GM03348 (cell line): ENCODE measurements at places on chromosomes 3 and 15.

- DNase-seq, result no peak
Measured at GRCh38 chr15:101314336-101315125, 19.5 kb upstream of the SNRPA1 start.

DNA sequence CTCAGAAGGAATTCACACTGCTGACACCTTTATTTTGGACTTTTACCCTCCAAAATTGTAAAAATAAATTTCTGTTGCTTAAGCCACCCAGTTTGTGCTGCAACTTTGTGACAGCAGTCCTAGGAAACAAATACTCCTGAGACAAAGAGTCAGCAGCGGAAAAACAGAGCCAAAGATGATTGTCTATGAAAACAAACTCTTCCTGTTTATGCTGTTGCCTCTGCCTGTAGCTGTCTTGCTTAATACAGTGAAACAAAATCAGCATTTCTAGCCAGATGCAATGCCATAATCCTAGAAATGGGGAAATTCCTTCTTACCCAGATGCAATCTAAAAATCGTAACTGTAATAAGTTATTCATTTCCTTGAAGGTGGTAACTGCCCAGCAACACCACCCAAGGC, 387.5 kb upstream of the ATP11B start:
- no peak for DNase-seq

DNA sequence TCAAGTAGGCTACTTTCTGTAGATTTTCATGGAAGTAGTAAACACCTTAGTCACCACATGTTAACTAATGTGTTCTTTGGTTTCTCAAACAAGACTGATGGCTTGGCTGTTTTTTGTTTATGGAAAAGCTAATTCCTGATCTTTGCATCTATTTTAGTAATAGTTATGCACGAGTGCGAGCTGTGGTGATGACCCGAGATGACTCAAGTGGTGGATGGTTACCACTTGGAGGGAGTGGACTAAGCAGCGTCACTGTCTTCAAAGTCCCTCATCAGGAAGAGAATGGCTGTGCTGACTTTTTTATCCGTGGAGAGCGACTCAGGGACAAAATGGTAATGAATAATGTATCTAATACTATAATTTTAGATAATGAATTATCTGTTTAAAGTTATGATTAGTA, 46.6 kb downstream of the SPRED1 start:
- no peak for DNase-seq

GRCh38 chr3:34111361-34111760, 312.9 kb downstream of the PDCD6IP start:
- no peak for DNase-seq

DNA sequence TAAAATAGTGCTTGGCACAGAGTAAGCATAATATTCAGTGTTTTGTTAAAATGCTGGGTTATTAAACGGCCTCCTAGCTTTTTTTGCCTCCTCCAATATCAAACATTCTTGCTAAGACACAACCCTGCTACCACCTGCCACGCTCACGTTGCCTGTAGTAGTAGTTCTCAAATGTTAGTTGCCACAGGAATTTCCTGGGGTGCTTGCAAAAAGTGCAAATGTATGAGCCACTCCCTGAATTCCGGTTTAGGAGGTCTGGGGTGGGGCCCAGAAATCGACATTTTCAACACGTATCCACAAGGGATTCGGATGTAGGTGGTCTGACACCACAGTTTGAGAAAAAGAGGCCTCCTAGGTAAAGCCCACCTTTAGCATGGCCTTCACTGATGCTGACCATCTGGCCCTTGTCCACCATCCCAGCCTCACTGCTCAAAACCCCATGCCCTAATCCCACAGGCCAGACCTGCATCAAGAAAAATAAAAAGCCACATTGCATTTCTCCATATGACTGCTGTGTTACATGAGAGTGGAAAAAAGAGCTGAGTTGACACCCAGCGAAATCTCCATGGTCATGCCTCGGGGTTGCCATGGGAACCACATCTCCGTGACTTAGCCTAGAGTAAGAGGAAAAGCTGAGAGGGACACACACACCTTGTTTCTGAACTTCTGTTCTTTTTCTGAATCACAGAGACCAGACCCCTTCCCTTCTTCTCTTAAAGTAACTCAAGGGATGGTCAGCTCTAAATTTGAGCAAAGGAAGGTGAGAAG, 116.4 kb upstream of the HES1 start:
- DNase-seq, result no peak

DNA sequence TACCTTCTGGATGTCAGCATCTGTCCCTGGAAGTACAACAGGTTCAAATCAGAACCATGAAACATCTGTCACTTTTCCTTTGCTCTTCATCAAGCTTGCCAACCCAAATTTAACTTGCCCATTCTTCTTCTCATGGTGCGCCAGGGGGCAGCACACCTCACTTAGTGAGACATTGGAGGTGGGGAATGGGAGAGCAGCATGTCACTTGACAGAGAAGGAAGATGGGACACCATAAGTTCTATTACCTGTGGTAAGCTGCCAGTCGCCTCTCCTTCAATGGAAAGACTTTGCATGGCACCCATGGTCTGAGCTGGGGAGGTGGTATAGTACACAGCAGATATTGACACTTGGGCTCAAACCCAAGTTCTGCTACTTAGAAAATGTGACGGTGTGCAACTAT, 2.9 kb downstream of the SCN5A start:
- DNase-seq, result no peak

DNA sequence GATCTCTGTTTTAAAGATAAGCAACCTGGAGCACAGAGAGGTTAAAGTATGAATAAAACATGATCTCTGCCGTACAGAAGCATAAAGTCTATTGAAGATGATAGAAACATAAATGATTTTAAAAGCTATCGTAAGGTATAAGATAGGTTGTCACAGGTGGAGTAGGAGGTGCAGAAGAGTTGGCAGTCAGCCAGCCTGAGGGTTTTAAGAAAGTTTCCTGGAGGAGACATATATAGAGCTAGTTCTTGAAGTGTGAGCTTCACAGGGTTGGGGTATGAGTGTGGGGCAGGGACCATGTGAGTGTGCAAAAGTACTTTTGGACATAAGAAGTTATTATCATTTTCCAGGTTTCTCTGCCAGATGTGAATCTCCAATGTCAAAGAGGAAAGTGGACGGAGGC, 3.9 kb upstream of the FGF12 start:
- DNase-seq, result no peak

GRCh38 chr15:79399606-79400005, 32.5 kb upstream of the MINAR1 start:
- no peak for DNase-seq

DNA sequence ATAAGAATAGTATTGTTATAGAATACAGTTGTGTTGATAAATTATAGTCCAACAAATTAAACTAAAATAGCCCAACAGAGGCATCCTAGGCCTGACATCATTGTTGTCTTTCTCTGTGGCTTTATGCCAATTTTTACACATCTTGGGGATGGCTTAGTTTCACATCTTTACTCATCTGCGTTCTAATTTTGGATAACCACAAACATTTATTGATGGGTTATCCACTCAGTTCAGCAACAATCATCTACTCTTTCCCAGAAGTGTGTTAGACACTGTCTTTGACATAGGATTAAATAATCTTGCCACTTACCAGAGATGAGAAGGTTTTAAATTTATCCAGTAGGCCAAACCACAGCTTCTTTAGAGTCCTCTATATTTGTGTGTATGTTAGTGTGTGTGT, 120.8 kb upstream of the PHLDB2 start:
- DNase-seq, result no peak

- DNase-seq, result no peak
Measured at GRCh38 chr3:22660606-22661005, 542.5 kb upstream of the UBE2E2 start.

GRCh38 chr3:65402597-65402996, 636.1 kb downstream of the MAGI1 start:
- peak; percentile 89 for DNase-seq

- no peak for DNase-seq
Measured at GRCh38 chr3:157859541-157859940, 246.7 kb downstream of the SHOX2 start.
